WTC11 (cell line): ENCODE measurements at places on chromosomes 16 and 17.

DNA sequence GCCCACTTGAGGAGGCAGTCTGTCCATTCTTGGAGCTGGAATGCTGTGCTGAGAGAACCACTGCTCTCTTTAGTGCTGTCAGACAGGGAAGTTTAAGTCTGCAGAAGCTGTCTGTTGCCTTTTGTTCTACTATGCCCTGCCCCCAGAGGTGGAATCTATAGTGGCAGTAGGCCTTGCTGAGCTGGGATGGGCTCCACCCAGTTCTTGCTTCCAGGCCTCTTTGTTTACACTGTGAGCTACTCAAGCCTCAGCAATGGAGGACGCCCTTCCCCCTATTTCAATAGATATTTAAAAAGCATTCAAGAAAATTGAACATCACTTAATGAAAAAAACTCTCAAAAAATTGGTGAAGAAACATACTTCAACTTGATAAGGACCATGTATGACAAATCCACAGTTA, 313.5 kb downstream of the PHKB start:
- H3K36me3 ChIP-seq: peaks cover 7% of the 10 kb centered on the region
- DNase-seq: peak; percentile 52
- no peak overlapping the region for H3K4me3 ChIP-seq
- H3K27me3 ChIP-seq: no peaks in the 10 kb centered on the region; the same call in 1 of the 2 replicates
- no peak overlapping the region for H3K27ac ChIP-seq
- H3K4me1 ChIP-seq: peaks cover 14% of the 10 kb centered on the region

DNA sequence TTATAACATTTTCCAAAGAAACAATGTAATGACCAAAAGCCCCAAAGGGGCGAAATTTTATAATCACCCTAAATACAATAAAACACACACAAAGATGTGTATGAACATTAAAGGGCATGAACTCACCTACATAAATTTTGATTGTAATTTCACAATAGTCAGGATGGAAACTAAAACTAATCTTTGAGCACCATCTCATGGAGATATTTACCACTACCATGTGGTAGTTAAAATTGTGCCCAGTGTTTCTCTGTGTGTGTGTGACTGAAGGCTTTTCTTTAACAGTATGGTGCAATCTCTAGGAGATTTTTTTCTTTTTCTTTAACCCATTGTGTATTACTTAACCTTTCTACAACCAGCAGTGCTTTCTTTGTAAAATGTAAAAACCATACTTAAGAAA, 19.7 kb upstream of the MEIOC start:
- no peak overlapping the region for H3K27ac ChIP-seq
- H3K36me3 ChIP-seq: no peaks in the 10 kb centered on the region
- no peak overlapping the region for H3K4me3 ChIP-seq
- H3K4me1 ChIP-seq: peaks cover 6% of the 10 kb centered on the region
- DNase-seq: no peak

DNA sequence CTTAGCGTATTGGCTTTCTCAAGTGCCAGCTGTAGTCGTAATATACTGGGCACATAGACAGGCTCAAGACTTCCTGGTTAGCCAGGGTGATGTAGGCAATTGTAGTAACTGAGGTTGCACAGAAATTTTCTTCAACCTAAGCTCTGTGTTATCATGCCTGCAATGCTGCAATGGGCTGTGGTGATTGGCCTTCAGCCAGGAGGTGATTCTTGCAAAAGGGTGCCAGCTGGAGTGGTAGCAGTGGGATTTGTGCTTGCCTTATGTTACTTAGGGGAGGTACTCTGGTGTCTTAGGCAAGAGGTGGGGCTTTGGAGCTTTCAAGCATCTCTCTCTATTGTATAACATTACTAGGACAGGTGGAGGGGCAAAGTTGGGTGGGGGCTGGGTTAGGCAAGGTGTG, 495.1 kb downstream of the CDH11 start:
- H3K4me1 ChIP-seq: no peaks in the 10 kb centered on the region
- H3K36me3 ChIP-seq: no peaks in the 10 kb centered on the region
- H3K27ac ChIP-seq: no peak overlapping the region
- no peaks in the 10 kb centered on the region for H3K27me3 ChIP-seq

GRCh38 chr16:19994466-19995170, 79.1 kb downstream of the GPR139 start:
- H3K27me3 ChIP-seq: no peaks in the 10 kb centered on the region; the same call in 1 of the 2 replicates
- no peak overlapping the region for H3K4me3 ChIP-seq
- no peak overlapping the region for H3K27ac ChIP-seq
- no peaks in the 10 kb centered on the region for H3K36me3 ChIP-seq
- DNase-seq: no peak

GRCh38 chr17:48024149-48025039, 13.2 kb downstream of the COPZ2 start:
- H3K27me3 ChIP-seq: peaks cover 38% of the 10 kb centered on the region
- peaks cover 25% of the 10 kb centered on the region for H3K4me1 ChIP-seq
- H3K27ac ChIP-seq: no peak overlapping the region
- peak; percentile 52 for DNase-seq

DNA sequence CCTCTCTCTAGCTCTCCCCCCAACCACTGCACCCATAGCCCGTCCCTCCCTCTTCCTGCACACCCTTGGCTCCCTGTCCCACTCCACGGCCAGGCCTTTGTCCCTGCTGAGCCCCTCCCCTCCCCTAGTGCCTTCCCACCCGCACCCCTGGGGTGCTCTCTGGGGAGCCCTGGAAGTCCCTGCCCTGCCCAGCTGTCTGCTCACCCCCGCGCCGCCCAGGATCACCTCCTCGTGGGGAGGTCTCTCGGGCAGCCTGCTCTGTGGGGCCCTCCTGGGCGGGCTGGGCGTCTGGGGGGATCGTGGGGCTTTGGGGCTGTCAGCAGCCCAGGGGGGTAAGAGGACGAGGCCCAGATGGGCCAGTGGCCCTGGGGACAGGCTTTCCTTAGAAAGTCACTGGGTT, 18.1 kb downstream of the CACNA1H start:
- DNase-seq: no peak
- no peak overlapping the region for H3K27ac ChIP-seq
- no peaks in the 10 kb centered on the region for H3K4me1 ChIP-seq
- H3K27me3 ChIP-seq: no peaks in the 10 kb centered on the region
- no peak overlapping the region for H3K4me3 ChIP-seq
- H3K36me3 ChIP-seq: no peaks in the 10 kb centered on the region

DNA sequence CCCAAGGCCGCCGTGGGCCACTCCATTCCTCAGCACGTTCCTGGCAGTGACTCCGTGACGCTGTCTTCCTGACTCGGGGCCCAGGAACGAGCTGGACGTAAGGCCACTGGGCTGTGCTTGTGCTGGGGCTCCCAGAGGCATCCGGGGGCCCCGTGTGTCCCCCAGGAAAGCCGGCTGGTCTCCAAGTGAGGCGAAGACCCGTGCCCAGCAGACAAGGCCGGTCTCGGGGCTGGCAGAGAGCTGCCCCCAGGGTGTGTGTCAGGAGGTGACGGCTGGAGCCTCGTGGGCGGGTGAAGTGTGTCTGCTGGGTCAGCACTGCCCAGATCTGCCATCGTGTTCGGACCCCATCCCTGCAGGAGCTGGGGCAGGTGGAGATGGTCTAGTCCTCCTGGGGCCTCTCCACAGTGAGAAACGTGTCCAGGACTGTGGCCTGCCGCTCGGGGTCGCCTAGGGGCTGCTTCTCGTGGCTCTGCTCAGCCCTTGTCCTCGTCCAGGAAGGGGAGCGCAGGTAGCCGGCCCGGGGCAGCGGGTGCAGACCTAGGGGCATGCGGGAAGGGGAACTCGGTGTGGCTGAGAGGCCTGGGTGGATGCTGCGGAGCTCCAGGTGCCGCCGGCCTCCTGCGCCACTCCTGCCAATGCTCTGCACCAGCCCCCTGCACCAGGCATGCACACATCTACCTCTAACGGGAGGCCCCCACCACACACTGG, 13.1 kb downstream of the DBNDD1 start:
- H3K36me3 ChIP-seq: peaks cover 4% of the 10 kb centered on the region
- no peaks in the 10 kb centered on the region for H3K27me3 ChIP-seq
- H3K27ac ChIP-seq: no peak overlapping the region
- peaks cover 4% of the 10 kb centered on the region; the same call in 1 of the 2 replicates for H3K4me1 ChIP-seq
- DNase-seq: no peak

DNA sequence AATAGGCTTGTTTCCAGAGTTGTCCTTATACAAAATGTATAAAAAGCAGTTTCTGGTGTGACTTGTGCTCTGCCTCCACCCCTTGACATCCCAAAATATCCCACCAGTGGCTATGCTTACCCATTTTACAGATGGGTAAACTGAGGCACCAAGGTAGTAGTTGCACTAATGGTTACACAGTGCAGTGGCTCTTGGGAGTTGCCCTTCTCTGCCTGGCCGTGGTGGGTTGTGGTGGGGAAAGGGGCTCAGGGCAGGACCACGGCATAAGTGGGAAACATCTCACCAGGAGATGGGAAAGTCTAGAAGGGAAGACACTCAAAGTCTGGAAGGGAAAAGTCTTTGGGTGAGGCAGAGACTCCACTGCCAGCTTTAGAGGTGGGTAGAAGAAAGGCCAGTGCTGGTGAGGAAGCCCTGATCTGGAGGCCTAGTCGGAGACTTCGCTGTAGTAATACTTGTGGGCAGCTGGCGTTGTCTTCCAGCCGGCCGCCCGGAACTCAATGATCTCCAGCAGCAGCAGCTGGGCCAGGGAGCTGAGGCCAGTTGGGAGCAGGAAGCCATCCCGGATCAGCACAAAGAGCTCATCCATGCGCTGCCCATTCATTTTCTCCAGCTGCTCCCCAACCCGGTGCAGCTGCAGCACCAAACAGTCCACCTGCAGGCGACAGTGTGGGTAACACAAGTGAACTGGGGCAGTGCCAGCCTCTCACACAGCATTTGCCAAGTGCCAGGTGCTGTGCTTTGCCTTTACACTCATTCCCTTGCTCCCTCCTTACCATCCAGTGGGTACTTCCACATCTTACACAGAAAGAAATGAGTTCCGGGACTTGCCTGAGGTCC, 4.5 kb downstream of the MIF4GD start:
- no peak overlapping the region for H3K4me3 ChIP-seq
- H3K27me3 ChIP-seq: no peaks in the 10 kb centered on the region
- H3K36me3 ChIP-seq: peaks cover 40% of the 10 kb centered on the region
- DNase-seq: no peak
- peaks cover 23% of the 10 kb centered on the region for H3K4me1 ChIP-seq

DNA sequence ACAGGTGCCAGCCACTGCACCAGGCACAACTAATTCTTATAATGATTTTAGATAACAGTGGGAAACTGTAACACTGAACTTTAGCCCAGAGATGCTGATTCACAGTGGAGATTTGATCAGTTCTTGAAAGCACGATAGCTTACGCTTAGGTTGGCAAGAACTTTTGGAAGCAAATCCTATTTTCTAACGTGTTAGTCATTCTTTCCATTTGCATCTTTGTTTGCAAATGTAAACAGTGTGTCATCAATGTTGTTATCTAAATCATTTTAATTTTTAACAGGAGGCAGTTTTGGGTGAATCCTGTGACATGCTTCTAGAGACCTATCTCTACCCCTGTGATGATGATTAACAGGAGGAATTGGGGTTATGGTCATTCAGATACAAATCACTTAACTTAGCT, 35.7 kb upstream of the GNA13 start:
- no peaks in the 10 kb centered on the region for H3K4me1 ChIP-seq
- H3K27ac ChIP-seq: no peak overlapping the region
- H3K36me3 ChIP-seq: no peaks in the 10 kb centered on the region
- no peak for DNase-seq
- H3K4me3 ChIP-seq: no peak overlapping the region
- H3K27me3 ChIP-seq: no peaks in the 10 kb centered on the region; the same call in 1 of the 2 replicates

DNA sequence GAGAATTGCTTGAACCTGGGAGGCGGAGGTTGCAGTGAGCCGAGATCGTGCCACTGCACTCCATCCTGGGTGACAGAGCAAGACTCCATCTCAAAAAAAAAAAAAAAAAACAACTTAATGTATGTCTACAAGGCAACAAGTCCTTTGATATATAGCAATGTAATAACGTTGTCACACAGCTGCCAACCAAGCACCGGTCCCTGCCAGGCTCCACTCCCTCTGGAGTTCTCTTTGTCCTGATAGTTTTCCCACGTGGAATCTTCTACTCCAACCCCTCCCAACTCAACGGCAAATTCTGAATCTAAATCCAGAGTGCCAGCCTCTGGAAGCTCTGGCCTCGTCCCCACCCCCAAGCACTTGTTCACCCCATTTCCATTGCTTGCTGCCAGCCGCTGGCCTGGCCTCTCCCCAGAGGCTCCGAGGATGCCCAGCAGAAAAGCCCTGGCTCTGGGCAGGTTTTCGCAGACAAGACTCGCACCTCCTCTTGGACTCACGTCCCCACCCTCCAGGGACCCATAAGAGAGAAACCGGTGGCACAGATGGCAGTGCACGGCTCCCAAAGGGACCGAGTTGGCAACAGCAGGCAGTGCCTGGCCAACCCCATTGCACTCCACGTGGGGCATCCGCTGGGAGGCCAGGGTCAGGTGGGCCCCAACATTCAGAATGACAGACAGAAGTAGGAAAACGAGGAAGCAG, 15.9 kb upstream of the CBX2 start:
- H3K36me3 ChIP-seq: no peaks in the 10 kb centered on the region
- no peaks in the 10 kb centered on the region for H3K27me3 ChIP-seq
- H3K27ac ChIP-seq: no peak overlapping the region
- DNase-seq: no peak

- H3K36me3 ChIP-seq: no peaks in the 10 kb centered on the region
- H3K4me3 ChIP-seq: no peak overlapping the region
- H3K4me1 ChIP-seq: peaks cover 18% of the 10 kb centered on the region
- no peak for DNase-seq
These were observed 12.7 kb downstream of the WFDC1 start for GRCh38 chr16:84307209-84307954.

DNA sequence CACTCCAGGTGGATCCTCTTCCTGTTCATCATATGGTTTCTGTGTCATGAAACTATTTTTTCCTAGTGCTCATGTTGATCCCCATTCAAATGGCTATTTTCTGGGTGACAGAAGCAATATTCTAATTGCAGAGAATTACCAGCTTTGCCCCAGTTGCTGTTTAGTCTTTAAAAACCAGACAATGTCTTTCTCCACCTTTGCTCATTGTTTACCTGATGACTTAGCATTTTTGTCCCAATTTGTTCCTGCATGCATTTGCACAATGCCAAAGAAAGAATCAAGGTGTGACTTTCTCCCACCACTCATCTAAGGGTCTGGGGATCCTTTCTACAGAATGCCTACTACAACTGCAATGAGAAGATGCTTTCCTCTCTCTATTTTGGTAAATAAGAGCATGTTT, 439.9 kb upstream of the MAF start:
- no peak overlapping the region for H3K4me3 ChIP-seq
- H3K27me3 ChIP-seq: no peaks in the 10 kb centered on the region; the same call in 1 of the 2 replicates
- no peaks in the 10 kb centered on the region for H3K36me3 ChIP-seq
- H3K4me1 ChIP-seq: no peaks in the 10 kb centered on the region
- no peak for DNase-seq

DNA sequence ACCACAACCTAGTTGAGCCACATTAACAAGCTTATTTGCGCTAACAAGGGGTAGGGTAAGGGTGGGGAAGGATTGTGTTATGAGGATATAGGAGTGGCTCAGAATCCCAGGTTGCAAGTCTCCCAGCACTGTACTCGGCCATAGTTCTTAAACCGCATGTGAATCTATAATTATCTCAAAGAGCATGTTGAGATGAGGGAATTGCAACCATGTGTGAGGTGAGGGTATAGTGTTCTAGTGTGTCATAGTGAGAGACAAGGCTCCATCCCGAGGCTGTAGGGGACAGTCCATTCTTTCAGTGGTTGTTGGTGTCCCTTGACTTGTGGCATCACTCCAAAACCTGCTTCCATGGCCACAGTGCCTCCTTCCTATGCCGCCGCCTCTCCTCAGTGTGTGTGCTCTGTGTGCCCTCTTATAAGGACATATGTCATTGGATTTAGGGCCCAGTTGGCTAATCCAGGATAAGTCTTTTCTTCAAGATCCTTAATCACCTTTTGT, 22.7 kb upstream of the ATP5MC1 start:
- no peaks in the 10 kb centered on the region for H3K36me3 ChIP-seq
- H3K27ac ChIP-seq: no peak overlapping the region

- H3K27me3 ChIP-seq: no peaks in the 10 kb centered on the region
- H3K4me3 ChIP-seq: no peak overlapping the region
- peaks cover 17% of the 10 kb centered on the region for H3K36me3 ChIP-seq
- 0 out of 2 replicates have a peak overlapping the region, but pooled peaks have one; percentile 60 for H3K27ac ChIP-seq
- H3K4me1 ChIP-seq: peaks cover 20% of the 10 kb centered on the region
These were observed 8.3 kb downstream of the PRSS8 start for GRCh38 chr16:31127182-31127581.
